Amniotic epithelial cell (primary cell): ENCODE measurements at places on chromosomes 16 and 17.

DNA sequence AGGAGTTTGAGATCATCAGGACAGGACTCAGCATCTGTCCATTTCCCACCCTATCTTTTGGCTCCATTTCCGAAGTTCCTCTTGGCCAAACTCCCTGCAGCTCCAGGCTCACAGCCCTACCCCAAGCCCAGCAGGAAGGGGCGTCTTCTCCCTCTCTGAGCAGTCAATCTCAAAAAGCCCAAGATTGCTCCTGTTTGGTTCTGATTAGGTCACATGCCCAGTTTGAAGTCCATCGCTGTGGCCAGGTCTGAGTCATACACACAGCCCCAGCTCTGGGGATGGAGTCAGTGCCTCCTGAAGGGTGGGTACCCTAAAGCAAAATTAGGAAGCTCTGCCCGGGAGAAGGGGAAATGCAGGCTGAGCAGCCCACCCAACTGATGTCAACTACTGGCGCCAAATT is 23.9 kb downstream of the SNX20 start:
- DNase-seq = no peak

- no peak for DNase-seq
Measured at GRCh38 chr16:84524346-84524920, 20.0 kb upstream of the MEAK7 start.

DNA sequence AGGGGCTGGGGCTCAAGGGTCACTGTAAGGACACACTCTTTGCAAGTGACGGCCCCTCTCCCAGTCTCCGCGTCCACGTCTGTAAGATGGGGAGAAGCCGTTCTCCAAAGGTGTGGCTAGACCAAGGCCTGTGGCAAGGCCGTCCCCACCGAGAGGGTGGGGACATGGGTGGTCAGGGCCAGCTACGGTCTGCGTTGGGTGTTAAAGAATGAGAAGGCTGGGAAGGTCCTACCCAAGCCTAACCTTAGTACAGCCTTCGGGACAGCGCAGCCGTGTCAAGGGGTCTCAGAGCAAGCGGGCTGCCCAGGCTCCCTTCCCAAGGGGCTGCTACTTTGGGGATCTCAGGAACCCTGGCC is 1.9 kb downstream of the C1QTNF8 start:
- no peak for DNase-seq

DNA sequence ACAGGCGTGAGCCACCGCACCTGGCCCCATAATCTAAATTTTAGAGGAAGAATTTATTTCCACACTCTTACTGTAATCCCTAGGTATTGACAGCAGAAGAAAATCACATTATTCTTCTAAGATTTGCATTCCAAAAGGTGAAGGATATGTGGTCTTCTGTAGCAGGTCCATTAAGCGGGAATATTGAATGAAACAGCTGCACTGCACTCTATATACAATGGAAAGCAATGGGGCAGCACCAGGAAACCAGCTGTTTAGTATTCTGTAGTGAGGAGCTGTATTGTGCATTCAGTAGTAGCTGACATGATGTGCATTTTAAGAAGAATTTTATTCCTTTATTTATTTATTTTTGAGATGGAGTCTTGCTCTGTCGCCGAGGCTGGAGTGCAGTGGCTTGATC is 49.6 kb downstream of the PSMD12 start:
- no peak for DNase-seq

DNA sequence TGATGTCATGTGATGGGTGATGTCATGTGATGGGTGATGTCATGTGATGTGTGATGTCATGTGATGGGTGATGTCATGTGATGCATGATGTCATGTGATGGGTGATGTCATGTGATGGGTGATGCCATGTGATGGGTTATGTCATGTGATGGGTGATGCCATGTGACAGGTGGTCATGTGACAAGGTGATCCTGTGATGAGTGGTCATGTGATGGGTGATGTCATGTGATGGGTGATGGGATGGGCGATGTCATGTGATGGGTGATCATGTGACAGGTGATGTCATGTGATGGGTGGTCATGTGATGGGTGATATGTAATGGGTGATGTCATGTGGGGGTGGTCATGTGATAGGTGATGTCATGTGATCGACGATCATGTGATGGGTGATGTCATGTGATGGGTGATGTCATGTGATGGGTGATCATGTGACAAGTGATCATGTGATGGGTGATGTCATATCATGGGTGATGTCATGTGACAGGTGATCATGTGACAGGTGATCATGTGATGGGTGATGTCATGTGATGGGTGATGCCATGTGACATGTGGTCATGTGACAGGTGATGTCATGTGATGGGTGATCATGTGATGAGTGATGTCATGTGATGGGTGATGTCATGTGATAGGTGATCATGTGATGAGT is 17.2 kb downstream of the CD300LB start:
- DNase-seq = peak; percentile 55

DNA sequence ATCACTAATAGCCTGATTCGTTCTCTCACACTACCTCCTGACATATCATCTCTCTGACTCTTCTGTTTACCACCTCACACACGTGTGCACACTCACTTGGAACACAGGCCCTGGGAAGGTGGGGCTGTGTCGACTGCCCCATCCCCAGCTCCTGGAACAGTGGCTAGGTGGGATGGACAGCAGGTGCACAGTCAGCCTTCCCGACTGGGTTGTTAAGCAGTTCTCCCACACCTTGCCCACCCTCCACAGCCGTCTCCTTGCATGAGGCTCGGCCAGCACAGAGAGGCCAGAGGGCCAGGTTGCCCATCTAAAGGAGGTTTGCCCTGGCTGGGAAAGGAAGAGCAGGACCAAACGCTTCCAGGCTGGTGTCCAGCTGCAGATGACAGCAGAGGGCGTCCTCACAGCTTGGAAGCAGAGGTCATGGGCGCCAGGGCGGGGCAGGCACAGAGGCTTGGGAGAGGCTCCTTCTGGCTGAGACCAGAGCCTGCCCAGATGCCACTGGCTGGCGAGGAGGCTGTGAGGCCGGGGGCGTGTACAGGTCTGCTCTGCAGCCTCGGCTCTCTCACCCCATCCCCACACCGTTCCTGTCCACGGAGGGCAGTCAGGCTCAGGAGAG is 92.8 kb downstream of the AMFR start:
- DNase-seq = peak; percentile 74

GRCh38 chr17:66483906-66484305 is 181.5 kb downstream of the PRKCA start:
- DNase-seq = no peak

GRCh38 chr17:78728495-78728894 is 53.6 kb downstream of the CYTH1 start:
- no peak for DNase-seq

GRCh38 chr16:83198977-83199376 is 572.2 kb downstream of the CDH13 start:
- no peak for DNase-seq

DNA sequence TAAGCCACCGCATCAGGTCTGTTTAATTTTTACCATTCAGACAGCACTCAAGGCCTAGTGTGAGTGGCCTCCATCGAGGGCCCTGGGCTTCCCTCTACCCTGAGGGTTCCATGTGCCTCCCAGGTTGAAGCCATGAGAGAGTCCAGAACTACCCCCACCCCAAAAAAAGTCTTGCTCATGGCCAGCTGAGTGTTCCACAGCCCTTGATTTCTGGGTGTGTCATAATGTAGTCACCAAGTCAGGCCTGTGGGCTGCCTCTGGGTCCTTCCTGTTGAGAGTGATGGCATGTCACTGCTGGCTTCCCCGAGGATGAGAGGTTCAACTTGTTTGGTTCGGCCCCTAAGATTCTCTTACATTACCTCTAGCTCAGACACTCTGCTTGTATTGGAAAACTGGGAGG is 100.6 kb downstream of the PITPNC1 start:
- DNase-seq = no peak

- no peak for DNase-seq
Measured at GRCh38 chr17:1460233-1460632, 4.2 kb upstream of the CRK start.

DNA sequence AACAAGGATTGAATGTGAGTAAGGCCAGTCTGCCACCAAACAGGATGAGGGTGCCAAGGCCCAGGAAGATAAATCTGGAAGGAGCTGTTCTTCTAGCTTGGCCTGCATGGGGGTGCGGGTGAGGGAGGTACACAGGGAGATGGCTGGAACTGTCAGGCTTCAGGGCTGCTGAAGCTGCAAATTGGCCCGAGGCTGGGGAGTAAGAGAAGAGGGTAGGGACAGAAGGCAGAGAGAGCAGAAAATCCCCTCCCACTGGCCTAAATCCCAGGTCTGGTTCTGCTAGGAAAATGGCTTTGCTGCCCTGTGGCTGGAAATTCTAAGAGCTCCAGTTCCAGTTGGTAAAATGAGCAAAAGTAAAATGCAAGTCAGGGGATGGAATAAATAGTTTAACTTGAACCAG is 87.9 kb downstream of the CCDC182 start:
- no peak for DNase-seq

DNA sequence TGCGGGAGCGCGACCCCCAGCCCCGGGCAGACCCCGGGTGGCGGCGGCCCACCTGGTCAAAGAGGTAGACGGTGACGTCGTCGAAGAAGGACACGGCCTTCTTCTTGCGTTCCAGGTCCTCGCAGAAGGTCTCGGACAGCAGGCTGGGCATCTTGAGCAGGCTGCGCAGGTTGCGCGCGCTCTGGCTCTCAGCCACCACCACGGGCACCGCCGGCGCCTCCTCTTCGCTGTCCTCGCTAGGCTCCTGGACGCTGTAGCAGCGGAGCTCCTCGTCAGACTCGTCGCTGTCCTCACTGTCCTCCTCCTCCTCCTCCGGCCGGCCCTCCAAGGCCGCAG is 45.2 kb upstream of the PVALEF start:
- DNase-seq = no peak

DNA sequence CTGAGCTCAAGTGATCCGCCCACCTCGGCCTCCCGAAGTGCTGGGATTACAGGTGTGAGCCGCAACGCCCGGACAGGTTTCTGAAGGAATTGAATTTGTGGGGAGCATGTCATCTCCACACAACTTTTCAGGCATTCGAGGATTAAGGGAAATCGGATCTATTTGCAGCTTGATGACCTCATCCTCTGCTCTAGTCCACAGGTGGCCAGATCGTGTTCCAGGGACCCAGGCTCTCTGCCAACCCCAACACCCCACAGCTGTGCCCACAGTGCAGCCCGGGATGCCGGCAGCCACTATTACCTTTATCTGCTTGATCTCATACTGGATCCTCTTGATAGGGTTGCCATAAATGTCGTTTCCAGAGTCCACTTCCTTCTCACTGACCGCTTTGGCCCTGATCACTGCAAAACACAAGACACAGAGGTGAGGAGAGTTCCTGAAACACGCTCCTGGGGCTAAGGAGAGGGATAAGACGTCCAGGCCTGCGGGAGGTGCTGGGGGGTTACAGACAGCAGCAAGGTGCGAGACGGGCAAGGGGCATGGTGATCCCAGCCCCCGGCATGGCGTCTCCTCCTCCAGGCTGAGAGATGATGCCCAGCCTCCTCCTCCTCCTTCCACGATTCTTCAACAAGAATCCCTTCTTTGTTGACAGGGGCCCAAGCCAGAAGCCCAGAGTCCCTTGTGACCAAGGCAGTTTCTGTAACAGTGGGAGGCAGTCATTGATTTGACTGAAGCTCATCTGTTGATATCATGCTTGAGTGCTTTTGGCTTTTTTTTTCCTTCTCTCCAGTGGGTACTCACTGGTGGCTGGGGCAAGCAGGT is 29.3 kb downstream of the CEP295NL start:
- no peak for DNase-seq

DNA sequence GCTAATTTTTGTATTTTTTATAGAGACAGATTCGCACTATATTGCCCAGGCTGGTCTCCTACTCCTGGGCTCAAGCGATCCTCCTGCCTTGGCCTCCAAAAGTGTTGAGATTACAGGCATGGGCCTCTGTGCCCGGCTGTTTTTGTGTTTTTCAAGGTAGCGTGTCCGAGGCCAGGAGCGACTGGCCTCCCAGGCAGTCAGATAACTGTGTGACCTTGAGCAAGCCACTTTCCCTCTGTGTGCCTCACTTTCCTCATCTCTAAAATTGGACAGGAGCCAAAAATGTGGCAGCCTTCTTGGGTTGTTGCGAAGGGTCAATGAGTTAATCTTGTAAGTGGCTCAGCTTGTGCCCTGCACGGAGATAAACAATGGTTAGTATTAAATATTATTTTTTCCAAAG is 2.4 kb downstream of the ABCC1 start:
- DNase-seq = no peak

GRCh38 chr17:22443061-22443460 is 750.7 kb downstream of the KCNJ18 start:
- DNase-seq = no peak

- no peak for DNase-seq
Measured at GRCh38 chr17:56502120-56502654, 91.3 kb upstream of the NOG start.

DNA sequence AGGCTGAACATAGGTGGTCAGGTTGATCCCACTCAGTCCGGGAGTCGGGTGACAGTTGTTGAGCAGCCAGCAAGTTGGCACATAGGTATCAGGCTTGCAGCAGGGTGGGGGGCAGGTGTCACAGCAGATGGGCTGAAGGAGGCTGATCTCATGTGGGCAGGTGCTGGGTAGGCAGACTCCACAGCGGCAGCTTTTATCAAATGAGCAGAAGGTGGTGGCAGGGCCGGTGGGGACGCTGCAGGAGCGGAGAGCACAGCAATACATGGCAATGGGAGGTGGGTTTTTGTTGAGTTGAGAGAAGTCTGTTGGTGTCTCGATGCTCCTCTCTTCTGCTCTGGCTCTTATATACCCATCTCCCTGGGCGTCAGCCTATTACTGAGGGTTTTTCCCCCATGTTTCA is at the start of gene KRTAP3-1:
TSS of gene KRTAP3-1 (minus strand) at position 318 of the 400 bp plus-strand sequence. CDS start at position 264, 54 bp downstream.
- no peak for DNase-seq

- peak; percentile 26 for DNase-seq
Measured at GRCh38 chr17:37506678-37507077, 17.0 kb downstream of the DUSP14 start.

- no peak for DNase-seq
Measured at GRCh38 chr16:3771513-3771912, 54.2 kb upstream of the TRAP1 start.

DNA sequence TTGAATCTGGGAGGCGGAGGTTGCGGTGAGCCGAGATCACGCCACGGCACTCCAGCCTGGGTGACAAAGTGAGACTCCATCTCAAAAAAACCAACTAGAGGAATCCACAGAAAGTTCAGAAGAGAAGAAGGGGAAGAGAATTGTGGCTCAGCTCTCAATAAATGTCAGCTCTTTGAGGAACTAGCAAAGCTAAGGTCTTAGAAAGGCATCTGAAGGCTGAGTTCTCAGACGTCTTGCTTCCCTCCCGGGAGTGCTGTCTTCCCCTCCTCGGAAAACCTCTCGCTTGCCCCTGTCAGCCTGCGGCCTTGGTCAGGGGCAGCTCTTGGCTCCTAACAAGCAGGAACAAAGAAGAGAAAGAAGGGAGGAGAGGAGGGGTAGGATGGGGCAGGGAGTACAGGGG is 5.3 kb downstream of the SHPK start:
- no peak for DNase-seq

DNA sequence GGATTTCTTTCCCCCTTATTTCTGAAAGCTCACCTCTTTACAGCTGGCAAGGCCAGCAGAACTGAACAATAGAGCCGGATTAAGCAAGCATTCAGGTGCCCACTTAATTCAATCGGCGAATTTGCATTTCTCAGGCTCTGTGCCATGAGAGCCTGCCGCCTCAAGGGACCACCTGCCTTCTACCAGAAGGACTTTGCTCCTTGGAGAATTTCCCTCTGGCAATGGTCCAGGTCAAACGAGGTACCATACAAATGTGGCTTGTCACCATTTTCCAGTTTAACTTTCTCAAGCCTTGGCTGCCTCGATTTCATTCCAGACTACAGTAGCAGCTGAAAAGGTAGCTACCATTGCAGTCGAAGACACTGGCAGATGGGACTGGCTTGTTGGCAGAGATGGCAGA is 534.0 kb downstream of the MAF start:
- DNase-seq = no peak

- no peak for DNase-seq
Measured at GRCh38 chr17:39351508-39351907, 49.9 kb downstream of the FBXL20 start.

GRCh38 chr16:27377666-27378485 is 24.1 kb upstream of the IL21R start:
- no peak for DNase-seq
